Activated CD4-positive, alpha-beta T cell treated with anti-CD3 and anti-CD28 coated beads, Interleukin-2, amount 50 U/mL, for 4 hours (primary cell): ENCODE measurements at places on chromosomes 1 and 21.

DNA sequence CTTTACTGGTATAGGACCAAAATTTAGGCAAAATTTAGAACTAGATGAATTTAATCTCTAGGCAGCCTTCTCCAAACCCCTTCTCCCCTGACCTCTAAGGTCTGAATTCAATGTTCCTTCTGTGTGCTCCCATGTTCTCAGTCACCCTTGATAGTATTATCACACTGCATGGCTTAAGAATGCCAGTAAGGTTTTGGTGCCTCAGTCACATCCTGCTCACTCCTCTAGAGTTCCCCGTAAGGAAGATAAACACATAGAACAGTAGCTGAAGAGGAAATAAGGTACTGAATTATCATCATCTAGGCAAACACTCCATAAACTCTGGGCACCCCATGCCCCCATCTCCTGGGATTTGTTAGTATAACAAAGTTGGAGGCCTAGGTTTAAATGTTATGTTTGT lies 18.2 kb downstream of the PRRX1 start:
- no peak for DNase-seq

- DNase-seq: no peak
These were observed 77.6 kb downstream of the DDR2 start for GRCh38 chr1:162709870-162710269.

DNA sequence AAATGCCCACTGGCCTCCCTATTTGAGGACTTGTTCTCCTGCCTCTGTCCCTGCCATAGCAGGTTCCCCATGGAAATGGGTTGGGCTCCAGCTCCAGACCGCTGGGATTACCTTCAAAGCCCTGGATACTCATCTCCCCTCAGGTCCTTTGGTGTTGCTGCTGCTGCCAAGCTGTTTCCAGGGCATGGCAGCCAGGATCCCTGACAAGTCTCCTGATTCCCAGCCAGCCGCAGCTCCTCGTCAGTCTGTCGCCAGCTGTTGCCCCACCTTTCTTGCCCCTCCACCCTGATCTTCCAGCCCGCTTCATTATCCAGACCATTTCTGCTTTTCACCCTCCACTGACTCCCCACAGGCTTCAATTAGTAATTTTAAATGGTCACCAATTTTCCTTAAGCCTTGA lies 68.3 kb upstream of the KCND3 start:
- DNase-seq: no peak

GRCh38 chr1:165168467-165168866 lies 188.0 kb downstream of the LMX1A start:
- no peak for DNase-seq

- DNase-seq: no peak
These were observed 207.4 kb downstream of the PDE4B start for GRCh38 chr1:66000033-66000637.

GRCh38 chr1:207992677-207993236 lies 81.8 kb upstream of the CD34 start:
- DNase-seq: no peak

DNA sequence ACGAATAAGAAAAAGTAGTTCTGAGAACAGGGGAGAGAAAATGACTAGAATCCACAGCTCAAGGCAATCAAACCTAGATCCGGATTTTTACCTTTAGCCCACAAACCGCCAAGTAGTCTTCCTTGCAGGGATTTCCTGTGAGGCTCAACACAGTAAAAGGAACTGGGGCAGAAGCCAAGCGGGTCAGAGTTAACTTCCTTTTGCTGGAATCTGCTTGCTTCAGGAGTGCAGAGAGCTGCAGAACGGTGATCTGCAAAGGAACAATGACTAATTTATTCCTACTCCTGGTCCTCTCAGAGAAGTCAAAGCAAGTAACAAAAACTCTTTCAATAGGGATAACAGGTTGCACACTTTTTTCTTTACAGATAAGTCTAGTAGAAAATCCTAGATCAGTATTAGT lies 53.4 kb downstream of the UBR4 start:
- no peak for DNase-seq

- no peak for DNase-seq
These were observed 135.7 kb upstream of the SLC45A1 start for GRCh38 chr1:8182034-8182761.

GRCh38 chr1:32902535-32902920 lies 1.3 kb upstream of the TMEM54 start:
- DNase-seq: no peak

- no peak for DNase-seq
These were observed 65.8 kb downstream of the LMO4 start for GRCh38 chr1:87394513-87394912.
